Endothelial cell of umbilical vein (primary cell): ENCODE measurements at places on chromosomes 2 and 18.

- no peak for DNase-seq
- H3K4me1 ChIP-seq = no peaks in the 10 kb centered on the region
- no peaks in the 10 kb centered on the region for H3K36me3 ChIP-seq
- H3K4me3 ChIP-seq = no peak overlapping the region
These were observed 111.3 kb downstream of the LNPK start for GRCh38 chr2:175890636-175891242.

GRCh38 chr2:232487385-232488096 lies at the start of gene ECEL1:
Gene ECEL1, minus strand, starts transcription at chr2:232487834. Its CDS starts 1,181 bp downstream, at chr2:232486653.
- H3K27me3 ChIP-seq = peaks cover 48% of the 10 kb centered on the region
- no peak within 1 kb of the TSS for H3K27ac ChIP-seq
- no peak within 1 kb of the TSS for H3K4me3 ChIP-seq
- no peaks in the 10 kb centered on the region for H3K4me1 ChIP-seq
- DNase-seq = no peak

DNA sequence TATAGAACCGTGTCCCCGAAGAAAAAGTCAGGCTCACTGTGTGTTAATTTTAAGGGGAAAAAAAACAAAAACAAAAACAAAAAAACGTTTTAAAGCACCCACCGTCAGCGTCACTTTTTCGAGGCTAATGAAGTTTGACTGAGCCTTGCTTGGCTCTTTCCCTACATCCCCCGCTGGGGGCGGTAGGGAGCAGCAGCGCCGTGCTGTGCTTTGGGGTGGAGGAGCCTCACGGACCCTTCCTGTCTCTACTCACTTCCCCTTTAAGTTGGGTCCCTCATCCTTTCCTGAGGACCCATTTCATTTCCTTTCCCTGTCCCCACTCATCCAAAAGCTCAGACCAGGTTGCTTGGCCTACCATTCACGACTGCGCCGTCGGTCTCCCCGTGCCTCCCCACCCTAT lies 82.8 kb upstream of the RPL31 start:
- no peak for DNase-seq
- peaks cover 13% of the 10 kb centered on the region for H3K4me1 ChIP-seq
- H3K36me3 ChIP-seq = no peaks in the 10 kb centered on the region
- no peak overlapping the region for H3K4me3 ChIP-seq

- H3K27me3 ChIP-seq = no peaks in the 10 kb centered on the region
- no peak overlapping the region for H3K4me3 ChIP-seq
- H3K36me3 ChIP-seq = peaks cover 2% of the 10 kb centered on the region
- peak; percentile 37 for DNase-seq
- H3K4me1 ChIP-seq = peaks cover 16% of the 10 kb centered on the region
These were observed 47.7 kb downstream of the ACTR2 start for GRCh38 chr2:65275141-65275915.

- H3K36me3 ChIP-seq = no peaks in the 10 kb centered on the region
- H3K27ac ChIP-seq = no peak overlapping the region
- DNase-seq = no peak
- H3K27me3 ChIP-seq = no peaks in the 10 kb centered on the region
- H3K4me3 ChIP-seq = no peak overlapping the region
- no peaks in the 10 kb centered on the region for H3K4me1 ChIP-seq
These were observed 6.0 kb downstream of the LHCGR start for GRCh38 chr2:48749291-48750127.

GRCh38 chr2:55408918-55409868 lies 10.5 kb downstream of the CCDC88A start:
- peaks cover 4% of the 10 kb centered on the region for H3K36me3 ChIP-seq
- H3K27me3 ChIP-seq = no peaks in the 10 kb centered on the region
- DNase-seq = no peak
- no peaks in the 10 kb centered on the region for H3K4me1 ChIP-seq

- no peak overlapping the region for H3K27ac ChIP-seq
- H3K4me3 ChIP-seq = no peak overlapping the region
- no peaks in the 10 kb centered on the region for H3K36me3 ChIP-seq
- H3K4me1 ChIP-seq = no peaks in the 10 kb centered on the region
- no peaks in the 10 kb centered on the region for H3K27me3 ChIP-seq
These were observed 82.6 kb upstream of the ST8SIA3 start for GRCh38 chr18:57269756-57270155.

DNA sequence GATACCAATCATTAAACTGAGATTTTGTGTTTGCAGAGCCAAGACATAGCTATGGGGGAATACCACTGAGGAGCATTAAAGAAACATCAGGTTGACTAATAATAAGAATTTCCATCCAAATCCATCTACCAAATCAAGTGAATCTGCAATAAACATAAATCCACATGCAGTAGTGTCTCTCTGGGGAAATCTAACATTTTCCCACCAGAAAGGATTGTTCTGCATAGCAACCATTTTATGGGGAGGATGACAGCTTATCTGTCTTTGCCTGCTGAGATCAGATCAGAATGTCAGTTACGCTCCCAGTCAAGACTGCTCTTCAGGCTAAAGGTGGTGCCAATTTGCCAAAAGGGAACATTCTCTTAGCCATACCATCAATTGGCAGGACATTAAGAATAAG lies 1098.9 kb upstream of the CHAC2 start:
- no peak overlapping the region for H3K27ac ChIP-seq
- H3K27me3 ChIP-seq = no peaks in the 10 kb centered on the region
- no peak overlapping the region for H3K4me3 ChIP-seq
- DNase-seq = no peak
- no peaks in the 10 kb centered on the region for H3K4me1 ChIP-seq
- H3K36me3 ChIP-seq = no peaks in the 10 kb centered on the region

DNA sequence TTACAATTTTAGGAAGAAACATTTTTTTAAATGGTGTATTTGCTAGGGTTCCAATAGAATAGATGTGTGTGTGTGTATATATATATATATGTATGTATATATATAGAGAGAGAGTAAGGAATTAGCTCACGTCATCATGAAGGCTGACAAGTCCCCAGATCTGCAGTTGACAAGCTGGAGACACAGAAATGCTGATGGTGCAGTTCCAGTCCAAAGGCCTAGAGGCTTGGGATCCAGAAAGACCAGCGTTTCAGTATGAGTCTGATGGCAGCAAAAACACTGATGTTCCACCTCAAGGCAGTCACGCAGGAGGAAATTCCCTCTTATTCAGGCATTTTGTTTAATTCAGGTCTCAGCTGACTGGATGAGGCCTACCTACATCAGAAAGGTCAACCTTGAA lies 386.8 kb downstream of the PTH2R start:
- H3K4me3 ChIP-seq = no peak overlapping the region
- no peak overlapping the region for H3K27ac ChIP-seq
- H3K4me1 ChIP-seq = no peaks in the 10 kb centered on the region
- no peaks in the 10 kb centered on the region for H3K36me3 ChIP-seq
- no peak for DNase-seq

DNA sequence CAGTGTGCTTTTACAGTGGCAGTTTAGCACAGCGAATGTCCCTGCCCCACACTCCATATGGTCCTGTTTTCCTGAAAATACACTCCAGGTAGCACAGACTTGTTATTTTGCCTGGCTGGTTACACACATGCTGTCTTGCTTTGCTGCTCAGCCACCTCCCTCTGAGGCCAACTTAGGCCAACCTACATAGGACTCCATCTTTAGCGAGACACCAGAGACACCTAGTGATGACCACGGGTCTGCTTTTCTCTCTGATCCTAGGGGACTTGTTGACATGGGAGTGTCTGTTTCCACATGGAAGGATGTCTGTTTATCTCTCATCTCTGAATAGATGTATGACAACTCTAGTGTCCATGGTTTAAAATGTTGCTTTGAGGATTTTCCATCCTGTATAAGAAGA lies 43.3 kb downstream of the PLEKHB2 start:
- no peak overlapping the region for H3K27ac ChIP-seq
- no peak for DNase-seq
- H3K27me3 ChIP-seq = no peaks in the 10 kb centered on the region
- no peaks in the 10 kb centered on the region for H3K4me1 ChIP-seq
- H3K36me3 ChIP-seq = peaks cover 7% of the 10 kb centered on the region
- H3K4me3 ChIP-seq = no peak overlapping the region

DNA sequence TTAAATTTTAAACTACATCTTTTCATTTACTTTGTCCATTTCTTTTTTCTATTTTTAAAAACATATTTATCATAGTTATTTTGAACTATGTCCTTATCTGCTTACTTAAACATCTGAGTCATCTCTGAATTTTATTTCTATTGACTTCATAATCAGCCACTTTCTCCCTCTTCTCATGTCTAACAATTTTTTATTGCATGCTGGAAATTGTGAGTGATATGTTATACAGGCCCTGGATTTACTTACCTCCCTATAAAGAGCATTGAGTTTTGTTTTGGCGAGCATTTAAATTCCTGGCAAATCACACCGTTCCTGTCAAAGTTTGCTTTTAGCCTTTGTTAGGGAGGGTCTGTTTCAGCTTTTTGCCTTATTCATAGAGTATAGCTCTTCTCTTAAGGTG lies 39.3 kb downstream of the KCNIP3 start:
- no peaks in the 10 kb centered on the region for H3K36me3 ChIP-seq
- no peak overlapping the region for H3K27ac ChIP-seq
- DNase-seq = no peak
- H3K4me3 ChIP-seq = no peak overlapping the region

GRCh38 chr18:57025540-57025939 lies 121.3 kb upstream of the BOD1L2 start:
- no peak for DNase-seq
- no peaks in the 10 kb centered on the region for H3K27me3 ChIP-seq
- H3K27ac ChIP-seq = no peak overlapping the region
- no peaks in the 10 kb centered on the region for H3K4me1 ChIP-seq
- H3K36me3 ChIP-seq = no peaks in the 10 kb centered on the region
- H3K4me3 ChIP-seq = no peak overlapping the region

DNA sequence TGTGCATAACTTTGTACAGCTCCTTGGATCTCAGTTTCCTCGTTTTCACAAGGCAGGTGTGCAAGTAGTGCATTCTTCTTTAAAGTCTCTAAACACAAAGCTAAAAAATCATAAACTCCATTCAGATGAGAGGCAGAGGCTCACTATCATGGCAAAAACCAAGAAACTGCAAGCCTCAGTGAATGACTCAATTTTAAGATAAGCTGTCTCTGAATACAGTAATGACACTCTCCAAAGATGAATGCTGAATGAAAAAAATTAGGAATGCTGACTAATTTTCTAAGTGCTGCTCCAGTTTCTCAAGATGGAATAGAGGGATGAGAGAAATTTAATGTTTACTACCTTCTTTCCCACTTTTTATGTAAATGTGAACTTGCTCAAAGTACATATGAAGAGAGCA lies 17.2 kb downstream of the B4GALT6 start:
- no peak for DNase-seq
- no peaks in the 10 kb centered on the region for H3K27me3 ChIP-seq
- H3K36me3 ChIP-seq = no peaks in the 10 kb centered on the region

DNA sequence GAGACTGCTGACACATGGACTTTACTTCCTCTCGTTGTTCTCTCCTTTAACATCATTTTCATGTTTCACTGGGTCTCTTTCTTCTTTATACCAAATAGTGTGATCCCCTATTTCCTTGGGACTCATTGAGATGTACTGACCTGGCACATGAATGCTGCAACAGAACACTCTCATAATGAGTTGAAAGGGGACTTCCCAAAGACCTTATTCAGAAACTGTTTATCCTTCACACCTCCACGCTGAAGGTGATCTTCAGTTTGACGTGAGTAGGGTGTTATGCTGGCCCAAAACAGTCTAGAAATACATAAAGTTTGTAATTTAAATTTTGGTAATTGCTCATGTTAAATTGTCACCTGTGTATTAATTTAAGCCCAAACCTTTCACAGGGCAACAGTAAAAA lies 1096.8 kb upstream of the GYPC start:
- no peaks in the 10 kb centered on the region for H3K27me3 ChIP-seq
- no peaks in the 10 kb centered on the region for H3K36me3 ChIP-seq
- no peak overlapping the region for H3K4me3 ChIP-seq
- DNase-seq = no peak
- no peak overlapping the region for H3K27ac ChIP-seq

DNA sequence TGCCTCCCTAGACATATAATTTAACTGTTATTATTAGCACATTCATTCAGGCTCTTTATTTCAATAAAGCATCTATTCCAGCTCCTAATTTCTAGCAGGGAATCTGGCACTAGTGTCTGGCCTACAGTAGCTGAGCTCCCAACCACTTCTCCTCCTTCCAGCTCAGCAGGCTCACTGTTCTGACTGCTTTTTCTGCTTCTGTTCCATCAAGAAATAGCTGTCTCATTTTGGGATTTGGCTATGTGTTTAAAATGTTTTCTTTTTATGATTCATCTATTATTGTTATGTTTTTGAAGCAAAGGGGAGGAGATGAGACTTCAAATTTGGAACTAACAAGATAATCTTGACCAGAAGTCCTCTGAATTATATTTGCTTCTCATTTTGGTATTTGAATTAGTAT lies 172.7 kb upstream of the SMAD7 start:
- H3K4me1 ChIP-seq = peaks cover 3% of the 10 kb centered on the region
- DNase-seq = no peak
- H3K4me3 ChIP-seq = no peak overlapping the region

GRCh38 chr2:178324077-178324476 lies 126.9 kb downstream of the PRKRA start:
- H3K27ac ChIP-seq = no peak overlapping the region
- no peaks in the 10 kb centered on the region for H3K27me3 ChIP-seq
- no peaks in the 10 kb centered on the region for H3K4me1 ChIP-seq
- H3K36me3 ChIP-seq = no peaks in the 10 kb centered on the region

DNA sequence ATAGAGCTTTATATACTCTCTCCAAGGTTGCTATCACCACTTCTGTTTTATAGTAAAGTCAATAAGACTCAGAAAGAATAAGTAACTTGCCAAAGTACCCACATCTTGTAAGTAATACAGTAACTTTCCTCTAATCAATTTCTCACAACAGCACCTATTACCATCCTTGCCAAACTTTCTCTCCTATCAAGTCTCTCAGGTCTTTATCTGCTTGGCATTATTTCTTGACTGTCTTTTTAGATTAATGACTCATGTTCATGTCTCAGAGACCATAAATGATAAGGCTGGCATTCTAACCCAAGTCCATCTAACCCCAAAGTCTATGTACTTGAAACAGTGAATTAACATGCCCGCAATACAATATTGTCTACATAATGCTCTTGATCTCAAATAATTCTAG lies 618.0 kb upstream of the ZEB2 start:
- H3K27ac ChIP-seq = no peak overlapping the region
- DNase-seq = peak; percentile 9
- no peak overlapping the region for H3K4me3 ChIP-seq
- H3K4me1 ChIP-seq = peaks cover 7% of the 10 kb centered on the region
- no peaks in the 10 kb centered on the region for H3K27me3 ChIP-seq

DNA sequence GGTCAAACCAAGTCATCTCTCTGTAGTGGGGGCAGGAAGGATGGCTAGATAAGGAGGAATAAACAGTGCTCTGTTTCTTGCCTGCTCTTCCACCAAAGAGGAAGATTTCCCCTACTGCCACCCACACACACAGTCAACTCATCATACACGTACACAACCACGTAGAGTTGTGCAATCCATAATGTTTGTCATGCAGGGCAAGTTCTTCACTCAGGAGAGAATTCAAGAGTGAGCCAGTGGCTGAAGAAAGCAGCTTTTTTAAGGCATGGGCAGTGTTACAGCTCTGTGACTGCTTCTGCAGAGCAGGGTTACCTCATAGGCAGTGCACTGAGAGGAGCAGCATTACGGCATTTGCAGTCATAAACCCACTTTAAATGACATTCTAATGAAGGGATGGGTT lies 283.0 kb downstream of the RND3 start:
- no peaks in the 10 kb centered on the region for H3K27me3 ChIP-seq
- no peak for DNase-seq
- no peaks in the 10 kb centered on the region for H3K36me3 ChIP-seq
- no peak overlapping the region for H3K27ac ChIP-seq
- H3K4me3 ChIP-seq = no peak overlapping the region

- H3K4me1 ChIP-seq = no peaks in the 10 kb centered on the region
- no peak overlapping the region for H3K4me3 ChIP-seq
- H3K36me3 ChIP-seq = no peaks in the 10 kb centered on the region
- no peak for DNase-seq
- peaks cover 11% of the 10 kb centered on the region for H3K27me3 ChIP-seq
These were observed 139.1 kb downstream of the IRS1 start for GRCh38 chr2:226660526-226660925.
